GM18507 (cell line): ENCODE measurements at places on chromosomes 7 and 10.

GRCh38 chr7:41832941-41833340 lies 130.1 kb upstream of the INHBA start:
- DNase-seq = no peak

DNA sequence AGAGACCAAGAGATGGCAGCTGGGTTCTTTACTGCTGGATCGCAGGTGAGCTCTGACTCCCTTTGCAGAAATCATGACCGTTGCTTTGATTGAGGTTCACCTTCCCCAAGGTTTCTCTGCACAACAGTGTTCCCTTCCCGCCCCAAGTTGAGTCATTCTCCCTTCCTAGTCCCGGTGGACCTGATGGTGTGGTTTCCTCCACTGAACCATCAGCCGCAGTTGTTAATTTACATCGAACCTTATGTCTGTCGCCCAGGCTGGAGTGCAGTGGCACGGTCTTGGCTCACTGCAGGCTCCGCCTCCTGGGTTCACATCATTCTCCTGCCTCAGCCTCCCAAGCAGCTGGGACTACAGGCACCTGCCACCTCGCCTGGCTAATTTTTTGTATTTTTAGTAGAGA lies 5.8 kb downstream of the ZSCAN25 start:
- no peak for DNase-seq

- DNase-seq = no peak
Observed at GRCh38 chr10:72365106-72365895, 10.6 kb upstream of the DNAJB12 start.

GRCh38 chr10:77507291-77507880 lies 130.2 kb downstream of the KCNMA1 start:
- DNase-seq = no peak

DNA sequence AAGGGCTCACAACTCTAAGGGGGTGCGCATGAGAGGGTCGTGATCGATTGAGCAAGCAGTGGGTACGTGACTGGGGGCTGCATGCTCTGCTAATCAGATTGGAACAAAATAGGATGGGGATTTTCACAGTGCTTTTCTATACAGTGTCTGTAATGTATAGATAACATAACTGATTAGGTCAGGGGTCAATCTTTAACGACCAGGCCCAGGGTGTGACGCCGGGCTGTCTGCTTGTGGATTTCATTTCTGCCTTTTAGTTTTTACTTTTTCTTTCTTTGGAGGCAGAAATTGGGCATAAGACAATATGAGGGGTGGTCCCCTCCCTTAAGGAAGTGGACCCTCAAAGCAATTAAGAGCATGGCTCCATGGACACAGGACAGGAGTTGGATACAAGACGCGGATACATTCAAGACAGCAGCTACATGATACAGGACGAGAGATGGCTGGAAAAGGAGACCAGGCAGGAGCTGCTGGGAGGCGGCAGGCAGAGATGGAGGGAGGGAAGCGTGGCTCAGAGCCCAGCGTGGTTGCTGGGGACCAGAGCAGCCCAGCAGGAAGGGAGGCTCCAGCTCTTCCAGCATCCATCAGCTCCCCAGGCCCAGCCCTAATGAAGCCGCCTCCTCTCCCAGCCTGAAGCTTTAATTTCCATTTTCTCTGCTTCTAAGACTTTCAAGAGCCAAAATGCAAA lies 31.6 kb downstream of the GSDME start:
- DNase-seq = no peak

GRCh38 chr7:33874943-33875342 lies 30.4 kb upstream of the BMPER start:
- no peak for DNase-seq

DNA sequence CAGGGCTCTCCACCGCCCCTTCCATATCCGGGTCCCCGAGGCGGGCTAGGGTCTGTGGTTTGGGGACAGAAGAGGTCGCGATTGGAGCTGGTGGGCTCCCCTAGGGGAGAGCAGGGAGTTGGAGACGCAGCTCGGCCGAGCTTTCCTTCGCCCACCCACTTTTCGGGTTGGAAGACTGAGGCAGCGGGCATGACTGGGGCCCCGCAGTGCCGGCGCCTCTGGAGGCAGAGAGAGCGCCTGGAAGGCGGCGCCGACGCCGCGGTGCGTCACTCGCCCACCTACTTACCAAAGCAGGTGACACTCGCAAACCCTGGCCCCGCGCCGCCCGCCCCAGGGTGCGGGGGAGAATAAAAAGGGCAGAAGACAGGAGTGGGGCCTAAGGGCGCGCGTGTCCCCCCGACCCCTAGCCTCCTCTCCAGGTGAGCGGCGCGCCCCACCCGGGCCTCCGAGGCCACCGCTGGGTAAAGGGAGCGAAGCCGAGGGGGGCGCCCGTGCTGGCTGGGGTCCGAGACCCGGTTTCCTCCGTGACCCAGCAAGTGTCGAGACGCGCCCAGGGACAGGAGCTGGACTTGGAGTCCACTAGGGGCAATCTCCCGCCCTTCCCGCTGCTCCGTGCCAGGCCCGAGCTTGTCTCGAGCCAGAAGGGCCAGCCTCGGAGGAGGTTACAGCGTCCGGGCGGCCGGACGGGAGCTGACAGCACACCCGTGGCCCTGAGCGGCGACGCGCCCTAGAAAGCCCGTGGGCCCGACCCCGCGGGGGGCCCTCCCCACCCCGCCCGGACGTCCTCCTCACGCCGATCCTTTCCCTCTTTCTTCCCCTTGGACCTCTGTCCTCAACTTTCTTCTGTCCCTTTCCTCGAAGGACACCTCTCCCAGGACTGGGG lies 34.4 kb upstream of the GRID1 start:
- DNase-seq = no peak

GRCh38 chr10:52903397-52903938 lies 130.9 kb upstream of the MBL2 start:
- DNase-seq = no peak

- DNase-seq = no peak
Observed at GRCh38 chr7:112092709-112093395, 113.3 kb downstream of the DOCK4 start.

DNA sequence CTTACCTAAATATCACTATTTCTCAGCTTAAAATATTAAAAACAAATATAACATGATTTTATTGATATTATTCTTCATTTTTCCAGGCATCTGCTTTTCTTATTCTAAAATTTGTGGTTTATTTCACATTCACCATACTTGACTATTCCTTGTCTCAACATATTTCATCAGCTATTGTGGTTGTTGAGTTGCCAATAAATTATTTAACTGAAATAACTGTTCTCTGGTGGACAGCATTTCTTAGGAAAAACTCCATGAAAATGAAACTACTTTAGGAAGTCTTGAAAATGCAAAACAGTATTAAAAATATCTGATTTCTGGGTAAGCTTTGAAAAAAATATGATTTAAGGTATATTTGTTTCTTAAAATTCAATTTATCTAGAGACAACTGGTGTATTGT lies 122.9 kb upstream of the SEMA3A start:
- no peak for DNase-seq

DNA sequence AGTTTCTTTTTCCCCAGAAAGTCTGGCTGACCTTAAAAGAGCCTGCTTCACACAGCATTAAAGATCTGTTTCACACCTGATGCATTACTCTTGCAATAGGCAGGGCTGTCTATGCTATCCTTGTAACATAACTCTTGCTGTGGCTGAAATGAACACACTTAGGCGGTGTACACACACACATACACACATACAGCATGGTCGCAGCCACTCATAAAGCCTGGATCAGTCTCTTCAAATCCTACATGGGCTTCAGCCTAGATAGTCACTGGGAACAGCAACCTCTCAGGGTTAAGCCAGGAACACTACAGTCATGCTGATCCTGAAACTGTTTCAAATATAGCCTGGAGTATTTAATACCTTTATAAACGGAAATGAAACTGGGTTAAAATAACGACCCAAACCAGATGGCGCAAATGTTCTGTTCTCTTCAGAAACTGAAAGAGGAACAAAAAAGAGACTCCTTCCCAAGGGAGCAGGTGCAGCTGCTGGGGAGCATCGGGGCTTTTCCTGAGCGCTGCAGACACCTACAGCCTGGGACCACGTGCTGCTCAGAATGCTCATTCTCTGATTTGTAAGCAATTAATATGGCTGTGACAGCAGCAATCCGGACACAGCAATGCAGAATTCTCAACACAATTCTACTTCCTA lies 61.0 kb upstream of the SFMBT2 start:
- peak; percentile 63 for DNase-seq

GRCh38 chr7:86320889-86321288 lies 322.8 kb upstream of the GRM3 start:
- DNase-seq = no peak

GRCh38 chr7:2893411-2893861 lies 49.3 kb upstream of the GNA12 start:
- no peak for DNase-seq

DNA sequence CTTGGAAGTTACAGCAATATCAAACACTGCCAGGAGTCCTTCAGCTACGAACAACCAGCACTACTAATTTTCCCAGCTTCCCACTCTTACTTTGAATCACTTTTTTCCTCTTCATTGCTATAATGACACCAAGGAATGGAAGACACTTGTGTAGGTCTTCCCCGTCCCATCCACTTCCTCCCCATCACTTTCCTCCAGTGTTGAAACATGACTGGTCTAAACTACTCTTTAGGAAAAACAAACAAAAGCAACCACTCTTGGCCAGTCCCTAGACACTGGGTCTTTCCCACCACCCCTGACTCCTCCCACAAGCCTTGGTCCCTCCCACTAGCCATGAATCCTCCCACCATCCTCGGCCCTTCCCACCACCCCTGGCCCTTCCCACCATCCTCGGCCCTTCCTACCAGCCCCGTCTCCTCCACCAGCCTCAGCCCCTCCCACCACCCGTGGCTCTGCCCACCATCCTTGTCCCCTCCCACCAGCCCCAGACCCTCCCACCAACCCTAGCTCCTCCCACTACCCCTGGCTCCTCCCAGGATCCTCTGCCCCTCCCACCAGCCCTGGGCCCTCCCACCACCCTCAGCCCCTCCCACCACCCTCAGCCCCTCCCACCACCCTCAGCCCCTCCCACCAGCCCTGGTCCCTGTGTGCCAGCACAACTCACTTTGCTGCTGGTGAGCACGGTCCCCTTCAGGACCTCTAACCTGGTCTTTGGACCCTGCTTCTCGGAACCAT lies 68.5 kb downstream of the CXCL12 start:
- DNase-seq = no peak

GRCh38 chr10:28214219-28214618 lies 88.6 kb downstream of the MPP7 start:
- DNase-seq = no peak

- DNase-seq = no peak
Observed at GRCh38 chr10:85926986-85927385, 439.6 kb downstream of the GRID1 start.

- DNase-seq = no peak
Observed at GRCh38 chr10:47247148-47248059, 52.6 kb upstream of the GDF10 start.
